ENCODE measurements at places on chromosomes 1 and 21.

- no peak for DNase-seq
These were observed 20.7 kb upstream of the ATP1A1 start for GRCh38 chr1:116352349-116352813.

- no peak for DNase-seq
These were observed 438.2 kb downstream of the SMYD3 start for GRCh38 chr1:246068619-246069509.

DNA sequence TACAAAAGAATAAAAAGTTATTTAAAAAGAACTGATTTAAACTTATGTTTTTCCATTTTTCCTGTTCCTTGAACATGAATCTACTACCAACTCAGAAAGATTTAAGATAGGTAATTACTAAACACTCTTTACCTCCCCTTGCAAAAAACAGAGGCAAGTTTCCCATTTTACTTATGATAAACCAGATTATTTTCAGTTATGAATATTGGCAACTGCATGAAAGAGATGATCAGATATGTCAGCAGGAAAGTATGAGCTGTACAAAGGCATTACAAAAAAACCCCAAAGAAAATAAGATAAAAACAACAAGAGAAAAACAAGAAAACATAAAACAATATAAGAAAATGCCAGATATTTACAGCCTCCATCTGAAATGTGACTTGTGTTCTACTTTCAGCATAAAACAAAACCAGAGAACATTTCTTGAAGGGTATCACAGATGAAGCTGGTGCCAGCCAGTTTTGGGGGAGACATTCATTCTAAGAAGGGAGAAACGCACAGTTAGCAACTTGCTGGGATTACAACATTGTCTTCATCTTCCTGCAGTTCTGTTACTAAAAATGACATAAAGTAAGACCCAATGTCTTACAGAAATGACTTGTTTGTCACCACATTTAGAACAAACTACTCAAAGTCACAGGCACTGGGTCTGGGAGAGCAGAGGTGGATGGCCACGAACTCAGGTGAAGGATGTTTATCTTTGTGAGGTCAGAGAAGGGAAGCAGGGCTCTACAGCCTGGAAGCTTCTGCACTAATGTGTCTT is 19.1 kb downstream of the ZC3H12A start:
- no peak for DNase-seq

- DNase-seq, result no peak
These were observed 197.6 kb upstream of the FOXD3 start for GRCh38 chr1:63124666-63125191.

DNA sequence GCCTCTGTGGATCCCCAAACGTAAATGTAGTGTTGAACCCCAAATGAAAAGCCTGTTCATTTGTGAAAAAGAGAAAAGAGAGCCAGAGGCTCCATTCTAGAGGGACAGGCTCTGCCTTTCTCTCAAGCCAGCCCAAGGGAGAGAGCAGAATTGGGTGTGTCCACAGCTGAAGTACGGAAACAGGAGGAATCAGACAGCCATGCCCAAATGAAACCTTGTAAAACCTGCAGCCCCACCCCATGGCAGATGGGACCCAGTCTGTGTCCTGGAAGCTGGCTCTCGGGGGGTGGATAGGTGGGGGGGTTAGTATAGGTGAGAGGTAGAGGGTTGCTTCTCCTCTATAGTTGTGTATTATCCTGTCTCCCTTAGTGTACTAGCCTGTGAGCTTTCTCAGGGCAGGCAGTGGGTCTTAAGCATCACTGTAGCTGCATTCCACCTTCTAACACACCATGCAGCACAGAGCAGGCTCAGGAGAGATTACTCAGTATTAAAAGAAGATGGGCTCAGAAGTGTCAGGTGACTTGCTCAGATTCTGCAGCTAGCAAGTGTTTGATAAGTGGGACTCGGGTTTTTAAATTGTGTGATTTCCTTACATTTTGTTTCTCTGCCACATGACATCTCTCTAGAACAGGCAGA is 67.4 kb upstream of the SIPA1L2 start:
- DNase-seq, result no peak

- no peak for DNase-seq
These were observed 113.4 kb upstream of the RAVER2 start for GRCh38 chr1:64631346-64632034.

GRCh38 chr1:150233359-150234308 is 2.3 kb downstream of the ANP32E start:
- DNase-seq, result no peak

DNA sequence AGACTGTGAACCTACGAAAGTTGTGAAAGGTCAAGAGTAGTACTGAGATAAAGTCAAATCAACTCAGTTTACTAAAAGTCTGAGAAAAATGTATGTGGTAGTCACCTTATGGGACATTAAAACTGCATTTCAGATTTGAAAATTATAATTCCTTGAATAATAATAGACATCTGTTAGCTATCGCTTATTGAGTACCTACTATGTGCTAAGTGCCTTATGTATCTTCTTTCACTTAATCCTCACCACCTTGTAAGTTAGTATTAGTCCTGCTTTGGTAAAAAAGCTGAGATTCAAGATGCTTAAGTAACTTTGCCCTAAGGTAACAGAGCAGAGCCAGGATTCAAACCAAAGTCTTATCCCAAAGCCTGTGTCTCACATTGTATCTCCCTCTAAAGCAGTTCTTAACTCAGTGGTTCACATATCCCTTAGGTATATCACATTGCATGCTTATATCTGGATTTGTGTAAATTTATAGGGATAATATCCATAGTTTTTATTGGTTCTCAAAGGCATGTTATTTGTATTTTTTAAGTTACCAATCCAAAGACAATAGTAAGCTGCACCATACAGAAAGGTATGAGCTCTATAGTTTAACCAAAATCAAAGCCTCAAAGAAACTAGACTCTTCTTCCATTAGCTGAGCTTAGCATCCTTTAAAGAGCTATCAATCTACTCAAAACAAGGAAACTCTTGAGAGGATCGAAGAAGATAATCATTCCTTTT is 865 bp downstream of the PIGC start:
- DNase-seq, result no peak

GRCh38 chr1:26794391-26794790 is 6.6 kb downstream of the PIGV start:
- DNase-seq, result no peak

- DNase-seq, result no peak
These were observed 231.0 kb upstream of the KIAA0040 start for GRCh38 chr1:175423605-175424004.

- DNase-seq, result no peak
These were observed 9.5 kb downstream of the NOL9 start for GRCh38 chr1:6544831-6545230.

- no peak for DNase-seq
These were observed 141.3 kb upstream of the NCAM2 start for GRCh38 chr21:20856926-20857325.

GRCh38 chr1:60563777-60564535 is 490.4 kb upstream of the C1orf87 start:
- DNase-seq, result no peak

GRCh38 chr1:225602590-225603206 is 50.2 kb downstream of the ENAH start:
- no peak for DNase-seq

DNA sequence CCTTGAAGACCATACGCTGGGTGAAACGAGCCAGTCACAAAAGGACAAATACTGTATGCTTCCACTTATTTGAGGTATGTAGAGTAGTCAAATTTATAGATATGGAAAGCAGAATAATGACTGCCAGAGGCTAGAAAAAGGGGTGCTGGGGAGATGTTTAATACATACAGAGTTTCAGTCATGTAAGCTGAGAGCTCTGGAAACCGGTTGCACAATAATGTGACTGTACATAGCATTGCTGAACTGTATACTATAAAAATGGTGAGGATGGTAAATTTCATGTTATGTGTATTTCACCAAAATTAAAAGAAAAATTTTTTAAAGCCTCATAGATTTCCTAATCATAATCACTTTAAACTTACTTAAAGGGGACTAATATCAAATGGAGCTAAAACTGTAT is 110.8 kb downstream of the ZZZ3 start:
- no peak for DNase-seq

DNA sequence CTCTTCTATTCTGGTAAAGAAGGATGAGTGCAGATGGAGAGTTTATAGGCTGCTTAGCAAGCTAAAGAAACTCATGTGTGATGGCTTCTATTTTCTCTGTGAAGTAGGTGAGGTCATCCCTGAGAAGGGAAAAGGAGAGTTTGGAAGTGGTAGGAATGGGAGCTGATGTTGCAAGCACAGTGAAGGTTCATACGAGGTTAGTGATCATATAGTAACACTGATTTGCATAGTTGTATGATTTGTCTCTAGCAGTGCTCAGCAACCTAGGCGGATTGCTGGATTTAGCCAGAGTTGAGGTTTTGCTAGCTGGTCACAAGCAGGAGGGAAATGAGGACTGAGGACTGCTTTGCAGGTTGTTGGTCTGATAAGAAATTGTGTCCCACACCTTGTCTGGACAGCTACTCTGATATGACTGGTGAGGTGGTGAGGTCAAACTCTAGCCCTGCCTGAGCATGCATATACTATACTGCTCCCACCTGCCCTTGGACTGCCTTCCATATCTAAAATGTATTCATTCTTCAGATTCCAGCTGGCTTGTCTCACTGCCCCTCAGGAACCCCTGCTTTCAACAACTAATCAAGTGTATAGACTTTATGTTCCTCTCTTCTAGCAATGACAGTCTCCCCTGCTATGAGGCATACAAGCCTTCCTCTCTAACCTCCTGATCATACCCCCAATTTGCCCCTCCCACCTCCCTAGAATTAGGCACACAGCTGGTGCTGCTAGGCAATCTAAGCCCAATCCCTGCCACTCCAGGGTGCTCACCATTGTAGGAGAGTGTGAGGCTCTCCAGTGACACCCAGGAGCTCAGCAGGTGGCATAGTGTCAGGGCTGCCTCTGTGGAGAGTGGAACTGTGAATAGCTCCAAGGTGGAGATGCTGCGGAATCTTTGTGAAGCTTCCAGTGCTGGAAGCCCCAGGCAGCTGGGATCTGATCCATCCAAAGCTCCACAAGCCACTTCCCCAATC is 18.5 kb downstream of the LRRC41 start:
- no peak for DNase-seq

- no peak for DNase-seq
These were observed 28.8 kb upstream of the PPP2R5A start for GRCh38 chr1:212256369-212256768.

DNA sequence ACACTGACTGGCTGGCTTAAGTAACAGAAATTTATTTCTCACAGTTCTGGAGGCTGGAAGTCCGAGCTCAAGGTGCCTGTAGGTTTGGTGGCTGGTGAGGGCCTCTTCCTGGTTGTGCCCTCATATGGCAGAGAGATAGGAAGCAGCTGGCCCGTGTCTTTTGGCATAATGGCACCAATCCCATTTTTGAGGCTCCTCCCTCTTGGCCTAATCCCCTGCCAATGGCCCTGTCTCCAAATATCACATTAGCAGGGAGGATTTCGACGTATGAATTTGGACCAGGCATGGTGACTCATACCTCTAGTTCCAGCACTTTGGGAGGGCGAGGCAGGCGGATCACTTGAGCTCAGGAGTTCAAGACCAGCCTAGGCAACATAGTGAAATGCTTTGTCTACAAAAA is 37.4 kb downstream of the AGPAT3 start:
- no peak for DNase-seq

DNA sequence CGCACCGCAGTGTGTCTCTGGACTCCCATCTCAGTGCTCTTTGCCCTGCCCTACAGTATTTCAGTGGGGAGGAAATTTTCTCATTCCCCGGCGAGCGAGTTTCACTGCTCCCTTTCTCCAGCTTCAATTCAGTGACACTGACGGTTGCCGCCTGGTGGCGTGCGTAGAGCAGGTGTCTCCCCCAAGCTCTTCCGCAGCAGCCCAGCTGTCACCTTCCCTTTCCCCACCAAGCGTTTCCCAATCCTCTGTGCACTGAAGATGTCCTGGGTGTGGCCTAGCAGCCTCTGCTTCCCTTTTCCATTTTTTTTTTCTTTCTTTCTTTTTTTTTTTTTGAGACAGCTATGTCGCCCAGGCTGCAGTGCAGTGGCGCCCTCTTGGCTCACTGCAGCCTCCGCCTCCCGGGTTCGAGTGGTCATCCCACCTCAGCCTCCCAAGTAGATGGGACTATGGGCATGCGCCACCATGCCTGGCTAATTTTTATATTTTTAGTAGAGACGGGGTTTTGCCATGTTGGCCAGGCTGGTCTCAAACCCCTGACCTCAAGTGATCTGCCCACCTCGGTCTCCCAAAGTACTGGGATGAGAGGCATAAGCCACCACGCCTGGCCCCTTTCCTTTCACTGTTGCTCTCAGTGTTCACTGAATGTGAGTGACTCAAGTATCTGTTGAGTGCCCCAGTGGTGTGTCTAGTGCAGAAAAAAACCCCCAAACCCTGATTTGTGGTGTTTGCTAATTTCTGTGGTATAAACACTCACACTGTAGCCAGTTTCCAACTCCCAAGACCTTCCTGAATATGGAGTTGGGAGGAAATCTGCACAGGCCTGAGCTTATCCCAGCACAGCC is 30.1 kb downstream of the TNFRSF1B start:
- no peak for DNase-seq

- no peak for DNase-seq
These were observed 63.6 kb downstream of the TMEM53 start for GRCh38 chr1:44610527-44611148.

DNA sequence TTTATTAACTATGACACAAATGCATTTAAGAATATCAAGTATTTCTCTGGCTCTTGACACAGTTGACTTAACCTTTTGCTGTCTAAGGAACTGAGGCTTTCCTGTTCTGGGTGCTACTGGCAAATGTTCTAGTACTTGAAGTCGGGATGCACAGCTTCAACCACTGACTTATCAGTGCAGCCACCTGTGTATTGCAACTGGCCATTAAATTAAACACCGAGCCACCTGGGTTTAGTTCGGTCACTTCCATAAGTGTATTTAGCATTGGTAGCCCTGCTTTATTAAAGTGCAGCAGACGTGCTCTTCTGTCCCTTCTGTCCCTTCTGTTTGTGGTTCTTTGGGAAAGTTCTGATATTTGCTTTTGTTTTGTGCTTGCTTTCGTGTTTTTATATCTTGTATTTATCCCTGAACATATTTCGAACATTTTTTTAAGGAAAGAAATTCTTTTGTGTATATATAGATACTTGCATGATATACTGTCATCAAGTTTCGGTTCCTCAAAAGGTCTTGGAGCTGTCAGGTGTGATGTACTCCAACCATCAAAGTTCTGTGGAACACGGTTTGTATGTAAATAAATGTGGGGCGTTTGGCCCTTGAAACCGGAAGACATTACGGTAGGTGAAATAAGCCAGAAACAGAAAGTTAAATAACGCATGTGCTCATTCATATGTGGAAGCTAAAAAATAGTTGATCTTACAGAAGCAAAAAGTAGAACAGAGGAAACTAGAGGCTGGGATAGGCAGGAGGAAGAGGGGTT is 297.9 kb upstream of the GREM2 start:
- no peak for DNase-seq

GRCh38 chr1:95287081-95287480 is 53.1 kb downstream of the RWDD3 start:
- DNase-seq, result no peak
